ENCODE measurements at places on chromosomes 12 and 14. TPM values are rescaled to one million over a fixed set of nuclear protein-coding genes. Genes with fewer than 3 reads are reported as not detected.

DNA sequence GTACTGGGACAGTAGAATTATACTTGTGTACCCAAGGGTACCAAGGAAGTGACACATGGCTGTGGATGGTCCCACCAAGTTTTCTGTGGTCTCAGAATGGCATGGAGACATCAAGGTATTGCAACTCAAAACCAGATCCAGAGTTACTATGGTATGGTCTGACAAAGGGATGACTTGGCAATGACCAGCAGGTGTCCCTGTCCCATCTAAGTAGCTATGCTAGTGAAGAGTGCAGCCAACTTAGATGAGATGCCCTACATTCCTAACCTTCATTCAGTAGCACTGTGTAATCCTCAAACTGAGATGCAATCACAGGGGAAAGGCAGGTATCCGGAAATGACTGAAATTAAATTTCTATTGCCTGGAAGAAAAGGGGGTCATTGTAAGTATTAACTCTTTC lies 188.7 kb upstream of the TMEM260 start:
- DNase-seq = no peak

DNA sequence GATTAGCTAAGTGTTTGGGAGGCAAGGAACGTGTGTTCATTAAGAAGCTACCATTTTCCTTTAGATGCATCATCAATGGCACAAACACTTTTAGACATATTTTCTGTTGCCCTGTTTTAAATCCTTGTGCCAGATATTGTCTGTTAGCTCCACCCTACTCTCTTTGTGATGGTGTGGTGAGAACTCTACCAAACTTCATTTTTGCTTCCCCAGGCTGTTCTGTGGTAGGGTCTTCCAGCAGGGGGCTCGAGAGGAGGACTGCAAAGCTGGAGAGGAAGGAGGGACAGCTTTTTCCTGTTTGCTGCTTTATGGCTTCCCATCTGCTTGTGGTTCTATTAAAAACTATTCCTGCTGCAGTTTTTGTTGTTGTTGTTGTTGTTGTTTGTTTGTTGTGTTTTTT lies 23.8 kb upstream of the STRAP start:
- no peak for DNase-seq

GRCh38 chr14:78829274-78829673 lies 659.1 kb downstream of the NRXN3 start:
- no peak for DNase-seq

DNA sequence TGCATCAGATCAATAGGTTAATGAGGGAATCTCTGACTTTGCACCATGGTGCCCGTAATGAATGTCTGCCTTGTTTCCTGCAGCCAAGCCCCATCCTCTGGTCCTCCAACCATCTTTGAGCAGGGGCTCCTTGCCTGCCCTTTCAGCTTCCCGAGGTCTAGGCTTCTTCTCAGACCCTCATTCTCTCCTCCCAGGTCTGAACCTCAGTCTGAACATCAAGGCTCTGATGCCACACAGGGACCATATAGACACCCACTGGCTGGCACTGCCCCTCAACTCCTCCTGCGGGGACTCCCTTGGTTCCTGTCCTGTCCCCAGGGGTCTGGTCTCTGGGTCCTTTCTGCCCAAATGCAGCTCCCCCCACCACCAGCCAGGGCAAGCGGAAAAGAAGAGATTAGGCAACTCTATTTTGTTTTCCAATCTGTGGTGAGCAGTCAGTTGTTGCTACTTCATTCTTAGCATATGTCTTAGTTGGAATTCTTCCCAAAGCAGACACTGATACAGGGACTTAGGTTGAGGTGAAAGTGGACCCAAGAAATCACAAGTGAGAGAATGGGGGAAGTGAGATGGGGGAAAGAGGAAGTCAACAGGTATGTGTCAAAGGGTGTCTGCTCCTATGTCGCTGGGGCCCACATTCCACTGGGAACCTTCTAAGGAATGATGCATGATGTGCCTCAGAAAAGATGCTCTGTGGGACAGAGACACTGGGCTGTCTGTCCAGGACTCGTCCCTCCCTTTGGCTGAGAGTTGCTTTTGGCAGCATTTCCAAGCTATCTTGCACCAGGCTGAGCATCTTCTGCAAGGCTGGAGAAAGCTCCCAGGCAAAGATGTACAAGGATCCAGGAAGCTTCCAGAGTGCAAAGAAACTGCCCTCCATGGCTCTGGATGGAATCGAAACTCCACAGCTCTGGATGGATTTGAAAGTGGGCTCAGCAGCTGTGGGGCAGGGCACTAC lies 1096.5 kb upstream of the TMEM132C start:
- no peak for DNase-seq

GRCh38 chr14:100440207-100440631 lies 117.1 kb downstream of the SLC25A47 start:
- peak; percentile 86 for DNase-seq

DNA sequence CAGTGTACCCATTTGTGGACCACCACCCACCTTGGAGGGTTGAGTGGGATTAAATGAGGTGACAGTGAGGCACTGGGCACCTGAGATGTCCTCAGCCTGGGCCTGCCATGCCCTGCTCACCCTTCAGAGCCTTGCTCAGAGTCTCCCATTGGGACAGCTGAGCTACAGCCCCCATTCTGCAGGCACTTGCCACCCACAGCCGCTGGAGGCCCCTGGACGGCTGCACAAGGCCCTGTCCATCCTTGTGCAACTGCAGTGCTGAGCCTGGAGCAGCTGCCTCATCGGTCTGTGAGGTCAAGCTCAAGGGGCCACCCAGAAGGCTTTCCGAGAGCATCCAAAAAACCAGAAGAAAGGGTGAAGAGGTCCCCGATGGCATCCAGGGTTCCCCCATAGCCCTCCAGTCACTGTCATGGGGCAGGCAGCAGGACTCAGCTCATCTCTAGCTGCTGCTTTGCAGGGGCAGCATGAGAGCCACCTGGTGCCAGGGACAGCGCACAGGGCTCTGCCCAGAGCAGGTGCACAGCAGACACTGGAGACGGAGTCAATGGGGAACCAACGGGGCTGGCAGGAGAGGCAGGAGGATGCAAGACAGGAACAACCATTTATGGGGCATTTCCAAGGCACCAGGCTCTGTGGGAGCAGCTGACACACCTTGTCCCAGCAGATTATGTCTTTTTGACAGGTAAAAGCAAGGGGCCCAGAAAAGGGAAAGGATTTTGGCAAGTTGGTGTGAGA lies 84.6 kb downstream of the ARL6IP4 start:
- no peak for DNase-seq

GRCh38 chr12:66013224-66013623 lies 117.3 kb downstream of the LLPH start:
- DNase-seq = no peak

DNA sequence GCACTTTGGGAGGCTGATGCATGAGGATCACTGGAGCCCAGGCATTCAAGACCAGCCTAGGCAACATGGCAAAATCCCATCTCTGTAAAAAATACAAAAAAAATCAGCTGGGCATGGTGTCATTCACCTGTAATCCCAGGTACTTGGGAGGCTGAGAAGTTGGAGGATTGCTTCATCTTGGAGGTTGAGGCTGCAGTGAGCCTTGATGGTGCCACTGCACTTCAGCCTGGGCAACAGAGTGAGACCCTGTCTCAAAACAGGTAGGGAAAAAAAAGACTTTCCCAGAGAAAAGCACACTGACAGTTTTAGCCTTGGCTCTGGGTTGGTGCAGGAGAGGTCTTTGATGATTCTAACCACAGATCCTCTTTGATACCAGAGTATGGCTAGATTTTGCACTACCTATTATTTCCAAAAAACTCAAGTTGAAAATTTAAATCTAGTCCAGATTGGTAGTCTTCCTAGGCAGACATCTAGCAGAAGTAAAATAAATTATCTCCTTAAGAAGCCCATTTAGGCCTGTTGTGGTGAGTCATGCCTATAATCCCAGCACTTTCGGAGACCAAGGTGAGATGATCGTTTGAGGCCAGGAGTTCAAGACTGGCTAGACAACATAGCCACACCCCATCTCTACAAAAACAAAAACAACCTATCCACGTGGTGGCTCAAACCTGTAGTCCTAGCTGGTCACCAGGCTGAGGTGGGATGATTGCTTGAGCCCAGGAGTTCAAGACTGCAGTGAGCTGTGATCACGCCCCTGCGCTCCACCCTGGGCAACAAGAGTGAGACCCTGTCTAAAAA lies 18.6 kb downstream of the LARP4 start:
- no peak for DNase-seq

DNA sequence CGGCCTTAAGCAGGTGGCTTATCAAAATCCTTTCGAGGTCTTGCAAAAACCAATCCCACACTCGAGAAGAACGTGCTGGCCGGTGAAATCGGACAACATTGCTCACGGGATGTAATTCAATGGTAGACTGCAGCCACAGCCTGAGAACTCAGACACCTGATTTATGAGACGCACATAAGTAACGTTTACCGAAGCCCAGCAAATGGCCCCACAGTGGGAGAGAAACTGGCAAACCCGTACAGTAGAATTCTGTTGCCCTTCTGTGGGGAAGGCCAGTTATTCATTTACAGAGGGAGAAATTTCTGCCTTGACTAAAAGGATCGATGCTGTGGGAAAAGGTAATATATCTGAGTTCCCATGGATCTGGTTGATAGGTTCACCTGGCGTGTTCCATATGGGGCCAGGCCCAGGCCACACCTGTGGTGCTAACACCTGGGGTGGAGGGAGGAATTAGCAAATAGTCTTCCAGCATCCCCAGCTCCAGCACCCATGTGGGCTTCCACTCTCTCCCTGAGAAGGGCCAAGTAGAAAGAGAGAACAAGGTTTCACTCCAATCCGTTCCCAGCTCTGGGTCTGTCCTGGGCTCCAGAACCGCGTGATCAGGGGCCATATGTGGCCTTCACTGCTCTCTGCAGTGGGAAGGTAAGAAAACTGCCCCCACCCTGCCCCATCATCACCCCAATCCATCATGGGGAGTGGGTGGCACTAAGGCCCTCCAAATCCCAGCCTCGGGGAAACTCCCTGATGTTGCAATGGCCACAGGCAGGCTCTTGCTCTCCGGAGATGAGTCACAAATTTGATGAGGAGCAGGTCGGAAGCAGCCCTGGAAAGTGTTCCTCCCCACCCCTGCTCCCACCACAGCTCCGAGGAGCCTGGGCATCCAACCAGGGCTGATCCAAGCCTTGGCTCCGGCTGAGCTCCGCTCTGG lies 12.7 kb downstream of the BDKRB1 start:
- DNase-seq = no peak

GRCh38 chr14:95703805-95704204 lies 10.1 kb downstream of the TCL1A start:
- DNase-seq = no peak

- peak; percentile 16 for DNase-seq
Observed at GRCh38 chr14:100332797-100333196, 9.7 kb downstream of the SLC25A47 start.

GRCh38 chr14:103191844-103192243 lies 68.6 kb downstream of the TNFAIP2 start:
- no peak for DNase-seq

GRCh38 chr12:89327486-89328094 lies 24.7 kb downstream of the DUSP6 start:
- peak; percentile 60 for DNase-seq

DNA sequence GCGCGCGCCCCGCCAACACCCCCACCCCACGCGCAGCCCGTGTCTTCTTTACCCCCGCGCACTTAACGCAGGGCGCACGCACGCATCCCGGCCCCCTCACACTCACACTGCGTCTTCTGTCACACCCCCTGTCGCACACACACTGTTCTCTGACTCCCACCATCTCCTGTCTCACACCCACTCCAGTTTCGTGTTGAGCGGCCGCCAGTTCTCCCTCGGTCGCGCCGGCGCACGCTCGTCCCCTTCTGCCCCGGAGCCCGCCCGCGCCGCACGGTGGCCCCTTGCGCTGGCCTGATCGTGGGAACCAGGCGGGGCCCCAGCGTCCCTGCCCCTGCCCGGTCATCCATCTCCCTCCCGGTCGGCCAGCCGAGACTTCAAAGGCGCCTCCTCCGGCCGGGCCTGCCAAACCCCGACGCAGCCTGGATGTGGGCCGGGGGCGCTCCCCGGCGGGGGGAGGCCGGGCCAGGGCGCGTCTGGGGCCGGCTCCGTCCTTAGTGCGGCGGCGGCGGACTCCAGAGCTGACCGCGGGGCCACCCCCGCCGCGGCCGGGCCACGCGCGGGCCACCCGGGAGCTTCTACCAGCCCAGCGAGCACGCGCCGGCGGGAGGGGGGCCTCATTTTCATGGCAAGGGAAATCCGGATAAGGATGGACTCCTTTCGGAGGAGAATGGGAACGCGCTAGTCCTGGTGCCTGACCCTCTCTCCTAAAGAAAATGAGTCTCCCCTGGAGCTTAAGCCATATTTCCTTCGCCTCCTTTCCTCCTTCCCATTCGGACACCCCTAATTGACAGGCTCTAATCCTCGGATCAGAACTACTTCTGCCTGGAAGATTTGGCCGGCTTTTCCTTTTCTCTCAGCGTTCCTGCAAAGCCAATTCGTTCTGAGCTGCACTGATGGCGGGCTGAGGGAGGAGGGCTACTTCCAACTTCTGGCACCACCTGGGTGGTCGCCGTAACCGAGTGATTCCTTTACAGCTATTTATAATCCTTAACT lies 82.0 kb upstream of the HMGA2 start:
- DNase-seq = no peak

- no peak for DNase-seq
Observed at GRCh38 chr12:52637299-52637698, 14.7 kb downstream of the KRT2 start.

DNA sequence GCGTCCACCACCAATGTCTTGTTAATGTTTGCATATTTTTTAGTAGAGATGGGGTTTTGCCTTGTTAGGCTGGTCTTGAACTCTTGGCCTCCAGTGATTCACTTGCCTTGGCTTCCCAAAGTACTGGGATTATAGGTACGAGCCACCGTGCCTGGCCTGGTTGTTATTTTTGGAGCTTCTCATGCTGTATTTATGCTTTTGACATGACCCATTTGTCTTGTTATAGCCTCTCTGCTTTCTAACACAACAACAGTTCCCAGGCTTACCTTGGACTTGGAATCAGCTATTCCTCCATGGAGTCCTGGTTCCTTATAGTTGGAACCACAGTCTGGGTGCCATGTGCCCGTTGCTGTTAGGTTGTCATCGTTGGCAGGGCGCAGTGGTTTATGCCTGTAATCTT lies 29.7 kb downstream of the ZNF410 start:
- no peak for DNase-seq

- DNase-seq = no peak
Observed at GRCh38 chr12:107702106-107702505, 16.5 kb downstream of the PWP1 start.

DNA sequence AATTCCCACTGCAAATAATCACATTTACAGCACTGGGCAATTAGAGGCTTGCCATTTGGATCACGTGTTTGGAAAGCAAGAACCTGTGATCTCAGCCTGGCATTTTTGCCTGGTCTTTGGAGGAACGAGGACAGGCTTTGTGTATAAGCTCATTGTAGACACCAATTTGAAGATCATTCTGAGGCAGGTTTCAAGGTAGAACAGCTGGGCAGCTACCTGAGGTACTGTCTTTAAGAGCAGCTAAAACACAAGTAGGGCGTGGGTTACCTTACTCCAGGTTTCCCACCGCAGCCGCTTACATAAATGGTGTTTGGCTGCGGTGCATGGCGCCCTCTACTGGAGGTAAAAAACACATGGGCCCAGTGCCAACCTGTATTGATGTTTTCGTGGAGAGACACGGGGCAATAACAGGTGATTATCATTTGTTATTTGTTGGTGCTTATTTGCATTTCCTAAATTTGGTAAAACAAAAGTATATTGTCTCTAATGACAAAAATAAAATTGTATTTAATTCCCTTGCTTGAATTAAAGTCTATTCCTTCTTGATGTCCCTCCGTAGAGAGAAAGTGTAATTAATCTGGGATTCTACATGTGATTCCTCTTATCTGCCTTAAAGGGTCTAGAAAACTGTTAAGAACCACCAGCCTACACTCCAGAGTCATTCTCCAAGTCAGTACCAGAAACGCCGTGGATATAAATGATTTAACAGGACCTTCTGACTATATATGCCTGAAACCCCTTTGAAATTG lies 69.7 kb downstream of the SVOP start:
- peak; percentile 68 for DNase-seq

CSRP2 gene
- total RNA-seq = 3.8 TPM

PTPRO gene
- total RNA-seq = not detected

ADAMTS20 gene
- total RNA-seq = 0.09 TPM

SDR9C7 gene
- total RNA-seq = not detected

All from NCI-H460 (cell line).